ENCODE measurements at places on chromosomes 3 and 15.
A peak's percentile ranks its signal among the peaks of the same experiment; 100 is the strongest.

- DNase-seq = peak; percentile 96
Observed at GRCh38 chr3:49132437-49133225, at the start of gene LAMB2. LAMB2 (minus strand) TSS chr3:49133050; CDS start chr3:49132867, 183 bp downstream.

DNA sequence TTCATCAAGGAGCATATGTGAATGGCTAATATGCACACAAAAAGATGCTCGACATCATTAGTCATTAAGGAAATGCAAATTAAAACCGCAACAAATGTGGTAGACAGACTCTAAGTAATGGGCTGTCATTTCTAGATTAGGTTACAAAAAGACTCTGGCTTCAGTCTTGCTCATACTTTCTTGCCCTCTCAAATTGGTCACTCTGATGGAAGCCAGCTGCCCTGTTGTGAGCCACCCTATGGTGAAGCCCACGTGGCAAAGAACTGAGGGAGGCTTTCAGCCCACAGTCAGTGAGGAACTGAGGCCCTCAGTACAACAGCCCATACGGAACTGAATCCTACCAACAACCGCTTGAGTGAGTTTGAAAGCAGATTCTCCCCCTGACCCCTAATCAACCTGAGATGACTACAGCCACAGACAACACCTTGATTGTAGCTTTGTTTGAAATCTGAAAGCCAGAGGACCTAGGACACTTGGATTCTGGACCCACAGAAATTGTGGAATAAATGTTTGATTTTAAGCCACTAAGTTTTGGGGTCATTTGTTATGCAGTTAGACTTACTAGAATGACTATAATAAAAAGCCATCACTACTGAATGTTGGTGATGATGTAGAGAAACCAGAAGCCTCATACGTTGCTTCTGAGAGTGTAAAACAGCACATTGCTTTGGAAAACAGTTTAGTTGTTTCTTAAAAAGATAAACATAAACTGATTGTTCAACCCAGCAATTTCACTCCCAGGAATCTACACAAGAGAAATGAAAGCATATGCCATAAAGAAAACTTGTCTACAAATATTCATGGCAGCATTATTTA, 45.7 kb downstream of the EHHADH start:
- DNase-seq = no peak

GRCh38 chr3:8497582-8497981, 4.0 kb upstream of the LMCD1 start:
- DNase-seq = peak; percentile 73

- peak; percentile 24 for DNase-seq
Observed at GRCh38 chr3:16884748-16885592, at the start of gene PLCL2. PLCL2 (plus strand) TSS chr3:16884955; CDS start chr3:16885040, 85 bp downstream.

DNA sequence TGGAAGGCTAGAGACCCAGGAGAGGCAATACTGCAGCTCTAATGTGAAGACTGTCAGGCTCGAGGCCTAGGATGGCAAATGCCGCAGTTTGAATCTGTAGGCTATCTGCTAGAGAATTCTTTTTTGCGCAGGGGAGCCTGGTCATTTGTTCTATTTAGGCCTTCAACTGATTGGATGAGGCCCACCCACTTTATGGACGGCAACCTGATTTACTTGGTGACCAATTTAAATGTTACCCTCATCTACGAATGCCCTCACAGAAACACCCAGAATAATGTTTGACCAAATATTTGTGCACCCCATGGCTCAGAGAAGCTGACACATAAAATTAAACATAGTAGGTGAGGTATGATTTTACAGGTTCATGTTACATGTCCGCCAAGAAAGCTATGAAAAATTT, 300.7 kb upstream of the GRM7 start:
- no peak for DNase-seq
